ENCODE measurements at places on chromosomes 1 and 21.

DNA sequence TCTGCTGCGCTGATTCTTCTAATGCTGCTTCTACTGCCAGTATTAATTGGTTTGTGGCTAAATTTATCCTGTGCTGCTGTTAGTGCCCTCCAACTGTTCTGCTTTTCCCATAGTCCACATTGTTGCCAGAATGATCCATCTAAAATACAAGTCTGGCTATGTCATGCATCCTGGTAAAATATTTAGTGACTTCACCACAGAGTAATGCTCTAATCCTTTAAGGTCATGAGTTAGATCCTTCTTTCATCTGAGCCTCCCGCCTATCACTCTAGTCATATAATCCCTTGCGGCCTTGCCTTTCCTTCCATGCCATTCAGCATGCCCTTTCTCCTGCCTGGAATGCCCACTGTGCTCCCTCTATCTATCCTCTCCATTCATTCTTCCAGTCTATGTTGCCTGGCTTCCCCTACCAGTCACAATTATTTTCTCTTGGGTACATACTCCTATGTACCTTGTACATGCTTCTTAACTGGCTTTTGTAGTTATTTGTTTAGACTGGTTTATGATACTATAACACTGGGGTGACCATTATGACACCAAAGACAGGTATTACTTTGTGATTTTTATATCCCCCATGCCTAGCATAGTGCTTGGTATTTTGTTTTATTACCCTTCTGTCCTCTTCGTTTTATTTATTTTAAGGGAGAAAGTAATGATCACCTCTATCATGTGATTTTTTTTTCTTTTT is 144.0 kb downstream of the MAGI3 start:
- no peak for DNase-seq

- DNase-seq: no peak
Observed at GRCh38 chr1:194929357-194929756, 1678.9 kb downstream of the KCNT2 start.

- peak; percentile 57 for DNase-seq
Observed at GRCh38 chr21:45818904-45819285, 162.7 kb upstream of the COL6A1 start.

- no peak for DNase-seq
Observed at GRCh38 chr1:34856697-34857096, 2.9 kb downstream of the SMIM12 start.

- no peak for DNase-seq
Observed at GRCh38 chr1:9240914-9241820, 6.6 kb downstream of the H6PD start.

GRCh38 chr1:55463814-55464475 is 248.8 kb upstream of the USP24 start:
- DNase-seq: no peak

DNA sequence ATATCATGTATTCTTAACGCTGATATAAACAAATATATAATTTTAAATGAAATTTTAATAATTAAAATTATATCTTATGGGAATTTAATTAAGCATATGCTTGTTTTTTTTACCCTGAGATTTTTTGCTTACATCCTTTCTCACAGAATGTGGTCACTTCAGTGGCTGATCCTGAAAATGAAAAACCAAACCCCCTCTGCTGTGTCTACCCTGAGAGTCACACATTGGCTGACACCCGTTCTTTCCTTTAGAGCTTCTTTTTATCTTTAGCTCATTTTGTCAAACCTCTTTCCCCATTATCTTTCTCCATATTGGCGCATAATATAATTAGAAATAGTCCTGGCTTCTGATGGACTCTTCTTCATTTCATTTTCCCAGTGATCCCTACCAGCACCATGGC is 10.8 kb upstream of the CACYBP start:
- no peak for DNase-seq

DNA sequence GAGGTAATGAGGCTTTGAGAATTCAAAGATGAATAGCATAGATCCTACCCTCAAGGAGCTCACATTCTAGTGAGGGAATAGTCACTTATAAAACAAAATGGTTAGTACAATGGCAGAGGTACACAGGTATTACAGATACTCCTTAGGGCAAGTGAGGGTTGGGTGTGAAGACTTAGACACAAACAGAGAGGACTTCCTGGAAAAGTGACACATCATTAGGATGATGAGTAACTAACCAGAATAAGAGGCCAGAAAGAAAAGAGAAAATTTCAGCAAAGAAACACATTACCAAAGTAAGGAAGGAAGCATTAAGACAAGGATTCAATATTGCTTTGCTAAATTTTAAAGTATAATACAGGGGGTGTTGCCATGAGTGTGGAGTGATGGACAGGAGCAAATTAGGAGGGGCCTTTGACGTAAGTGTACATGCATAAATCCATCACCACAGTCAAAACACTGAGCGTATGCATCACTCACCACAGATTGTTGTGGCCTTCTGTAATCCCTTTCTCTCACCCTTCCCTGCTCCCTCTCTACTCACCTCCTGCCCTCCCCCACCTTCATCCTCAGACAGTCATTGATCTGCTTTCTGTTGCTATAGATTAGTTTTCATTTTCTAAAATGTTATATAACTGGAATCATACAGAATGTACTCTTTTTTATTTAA is 7.9 kb downstream of the CD53 start:
- DNase-seq: no peak

DNA sequence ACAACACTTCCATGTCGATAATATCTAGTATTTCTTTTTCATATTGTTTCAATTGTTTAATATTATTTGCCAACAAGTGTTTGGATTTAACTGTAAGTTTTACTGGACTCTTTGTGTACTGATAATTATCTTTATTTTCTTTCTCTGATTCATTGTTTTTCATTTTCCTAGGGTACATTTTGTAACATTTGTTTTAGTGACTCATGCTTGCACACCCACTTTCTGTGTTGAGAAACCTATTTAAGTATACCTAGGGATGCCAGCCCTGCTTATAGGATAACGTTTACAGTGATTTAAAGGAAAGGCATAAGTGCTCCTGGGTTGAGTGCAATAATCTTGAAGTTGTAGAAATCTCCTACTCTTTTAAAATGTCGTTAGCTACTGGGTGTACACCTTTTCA is 1386.0 kb upstream of the ADGRL4 start:
- no peak for DNase-seq

DNA sequence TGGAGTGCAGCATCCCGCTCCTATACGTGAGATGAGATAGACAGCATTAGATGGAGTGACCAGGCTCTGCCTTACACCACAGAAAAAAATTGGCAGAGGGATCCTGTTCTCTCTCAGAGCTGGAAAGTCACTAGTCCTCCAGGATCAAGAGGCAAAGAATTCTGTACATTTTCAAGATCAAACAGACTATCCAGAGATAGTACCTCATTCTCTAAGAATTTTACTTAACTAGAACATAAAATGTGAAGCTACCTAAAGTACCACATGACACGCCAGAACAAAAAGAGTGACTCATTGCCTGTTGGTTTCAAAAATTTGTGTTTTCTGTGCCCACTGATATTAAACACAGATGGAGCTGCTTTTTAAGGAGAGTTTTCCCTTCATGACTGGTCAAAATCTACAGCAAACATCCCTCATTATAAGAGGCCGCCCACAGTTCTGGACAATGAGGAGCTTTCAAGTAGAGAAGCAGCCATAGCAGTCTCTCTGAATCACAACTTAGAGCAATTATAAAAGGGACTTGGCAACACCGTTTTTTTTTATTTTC is 32.3 kb downstream of the CD160 start:
- DNase-seq: no peak

DNA sequence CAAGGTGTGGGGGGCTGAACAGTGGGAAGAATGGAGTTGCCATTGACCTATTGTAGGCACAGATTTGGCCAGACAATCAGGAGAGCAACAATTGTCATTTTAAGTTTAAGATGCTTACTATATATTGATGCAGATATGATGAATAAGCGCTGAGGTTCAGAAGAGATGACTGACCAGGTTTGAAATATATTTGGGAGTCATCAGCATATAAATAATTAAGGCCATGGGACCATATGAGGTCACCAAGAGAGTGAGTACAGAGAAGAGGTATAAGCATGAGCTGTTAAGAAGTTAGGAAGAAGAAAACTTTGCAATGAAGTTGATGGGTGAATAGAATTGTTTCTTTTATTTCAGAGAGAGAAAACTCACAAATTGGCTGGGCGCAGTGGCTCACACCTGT is 4.5 kb upstream of the GADD45A start:
- DNase-seq: no peak

- DNase-seq: no peak
Observed at GRCh38 chr1:145912128-145912641, 2.3 kb upstream of the ITGA10 start.

DNA sequence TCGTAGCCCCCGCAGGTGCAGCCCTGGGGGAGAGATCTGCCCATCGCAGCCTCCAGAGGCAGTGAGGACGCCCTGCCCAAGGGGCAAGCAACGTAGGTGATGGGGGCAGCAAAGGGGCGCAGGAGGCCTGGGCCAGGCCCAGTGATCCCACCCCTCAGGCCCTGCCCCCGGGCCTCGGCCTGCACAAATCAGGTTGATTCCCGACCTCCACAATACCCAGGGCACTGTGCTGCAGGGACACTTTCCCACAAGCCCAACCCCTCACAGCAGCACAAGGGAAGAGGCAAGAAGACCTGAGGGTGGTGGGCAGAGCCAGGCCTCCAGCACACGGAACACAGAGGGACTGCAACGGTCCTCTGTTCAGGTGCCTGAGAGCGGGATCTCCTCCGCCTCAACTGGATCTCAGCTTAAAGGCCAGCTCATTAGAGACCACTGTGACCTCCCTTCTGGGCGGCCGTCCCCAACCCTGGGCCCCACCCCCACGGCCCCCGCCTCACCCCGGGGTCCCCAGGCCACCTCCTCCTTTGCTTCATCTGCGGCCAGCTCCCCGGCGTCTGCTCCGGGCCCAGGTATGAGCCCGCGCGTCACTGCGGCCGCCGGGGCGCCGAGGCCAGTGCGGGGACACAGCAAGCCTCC is 812 bp upstream of the ARF1 start:
- DNase-seq: no peak

DNA sequence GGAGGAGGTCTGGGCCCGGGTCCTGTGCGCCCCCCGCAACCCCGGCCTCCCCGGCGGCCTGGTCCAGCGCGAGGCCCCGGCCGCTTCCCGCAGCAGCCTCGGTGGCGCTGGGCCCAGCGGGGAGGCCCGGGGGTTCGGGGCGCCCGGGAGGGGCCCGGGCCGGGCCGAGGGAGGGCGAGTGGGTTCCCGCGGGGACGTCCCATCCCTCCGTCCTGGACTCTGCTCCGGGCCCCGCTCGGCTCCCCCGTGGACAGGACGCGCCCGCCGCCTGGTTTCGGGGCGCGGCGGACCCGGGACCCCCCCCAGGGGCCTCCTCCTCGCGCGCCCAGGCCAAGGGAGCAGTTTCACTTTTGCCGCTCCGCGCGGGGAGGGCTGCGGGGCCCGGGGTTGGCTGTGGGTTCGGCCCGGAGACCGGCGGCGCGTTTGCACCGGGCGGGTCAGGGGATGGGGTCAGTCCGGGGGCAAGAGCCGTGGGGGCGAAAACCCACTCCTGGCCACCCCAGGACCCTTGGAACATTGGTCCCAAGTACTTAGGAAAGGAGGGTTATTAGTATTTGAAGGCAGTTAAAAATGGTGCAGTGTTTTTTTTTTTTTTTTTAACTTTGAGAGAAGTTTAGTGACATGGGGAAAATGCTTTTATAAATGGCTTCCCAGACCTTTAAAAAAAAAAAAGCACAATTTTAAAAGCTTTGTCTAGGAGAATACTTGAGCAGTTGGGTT is 677 bp downstream of the AGPAT3 start:
- DNase-seq: no peak

DNA sequence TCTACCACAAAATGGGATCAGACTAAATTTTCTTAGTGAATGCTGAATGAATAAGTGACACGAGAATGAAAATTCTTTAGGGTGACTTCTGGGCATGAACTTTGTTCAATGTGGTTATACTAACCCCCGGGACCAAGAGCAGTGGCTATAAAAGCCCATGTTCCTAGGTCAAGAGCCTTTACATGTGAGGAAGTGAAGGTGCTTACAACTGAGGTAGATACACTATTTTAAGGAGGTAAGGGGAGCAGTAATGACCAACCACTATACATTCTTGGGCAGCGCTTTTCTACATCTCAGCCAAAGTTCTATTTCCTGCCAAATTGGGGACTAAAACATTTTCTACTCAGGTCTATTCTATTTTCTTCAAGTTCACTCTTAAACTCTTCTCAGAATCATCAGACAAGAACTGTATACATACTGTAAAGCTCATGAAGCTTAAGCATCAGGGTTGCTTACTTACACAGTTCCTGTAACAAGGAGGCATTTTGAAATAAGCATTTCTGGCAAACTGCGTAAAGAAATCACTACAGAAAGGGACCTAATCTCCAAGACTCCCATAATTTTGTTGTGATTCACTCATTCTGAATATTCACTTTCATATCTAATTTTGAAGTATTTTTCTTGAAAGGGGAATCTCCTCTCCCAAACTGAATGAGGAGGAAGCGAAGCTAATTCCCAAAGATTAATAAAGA is 8.5 kb upstream of the ARHGAP29 start:
- no peak for DNase-seq

GRCh38 chr1:55726994-55727393 is 511.8 kb upstream of the USP24 start:
- no peak for DNase-seq
